SW480 (cell line): ENCODE measurements at places on chromosomes 7 and 10.

- no peak for DNase-seq
These were observed 150.3 kb upstream of the NPY start for GRCh38 chr7:24133691-24134090.

- DNase-seq, result no peak
These were observed 84.5 kb upstream of the WNT16 start for GRCh38 chr7:121244120-121244870.

- no peak for DNase-seq
These were observed 76.2 kb upstream of the UNC5B start for GRCh38 chr10:71136036-71136721.

- no peak for DNase-seq
These were observed 128.0 kb downstream of the USP6NL start for GRCh38 chr10:11483201-11484148.

- DNase-seq, result peak; percentile 94
These were observed 82.7 kb downstream of the SPAG6 start for GRCh38 chr10:22427890-22428571.

DNA sequence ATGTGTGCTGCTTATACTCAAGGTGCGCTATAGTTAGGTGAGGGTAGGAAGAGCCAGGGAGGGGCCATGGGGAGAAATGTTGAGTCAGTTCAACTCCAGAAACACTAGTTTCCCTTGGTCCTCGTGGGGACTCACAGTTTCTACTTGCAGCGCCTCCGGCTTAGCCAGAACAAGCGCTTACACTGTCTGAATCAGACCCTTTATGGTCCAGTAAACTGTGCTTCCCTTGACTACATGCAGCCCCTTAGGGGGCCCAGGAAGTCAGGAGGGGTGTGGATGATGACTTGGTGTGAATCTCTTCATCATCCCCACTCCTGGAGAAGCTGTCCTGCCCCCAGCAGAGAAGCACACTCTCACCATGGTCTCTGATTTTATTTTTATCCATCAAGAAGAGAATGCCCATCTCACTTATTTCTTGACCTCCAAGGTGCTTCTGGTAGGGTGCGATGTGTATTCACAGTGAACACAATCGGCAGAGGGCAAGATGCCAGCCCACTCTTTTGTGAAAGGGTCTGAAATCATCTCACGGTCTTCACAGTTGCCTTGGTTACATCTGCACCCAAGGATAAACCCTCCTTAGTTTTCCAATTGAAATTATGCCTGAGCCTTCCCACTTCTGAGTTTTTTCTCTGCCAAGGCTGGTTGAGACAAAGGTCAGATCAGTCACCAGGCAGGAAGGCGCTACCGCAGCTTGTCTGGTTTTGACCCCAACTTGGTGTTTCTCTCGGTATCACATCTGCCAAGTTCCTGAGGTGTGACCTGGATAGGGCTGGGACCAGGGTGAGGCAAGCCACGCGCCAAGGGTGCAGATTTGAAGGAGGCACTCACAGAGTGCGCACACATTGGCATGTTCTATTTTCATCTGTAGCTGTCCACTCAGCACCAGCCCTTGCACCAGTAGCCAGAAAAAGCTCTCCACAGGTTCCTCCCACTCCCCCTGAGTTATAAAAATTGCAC lies 62.7 kb upstream of the LRRC4 start:
- DNase-seq, result no peak

DNA sequence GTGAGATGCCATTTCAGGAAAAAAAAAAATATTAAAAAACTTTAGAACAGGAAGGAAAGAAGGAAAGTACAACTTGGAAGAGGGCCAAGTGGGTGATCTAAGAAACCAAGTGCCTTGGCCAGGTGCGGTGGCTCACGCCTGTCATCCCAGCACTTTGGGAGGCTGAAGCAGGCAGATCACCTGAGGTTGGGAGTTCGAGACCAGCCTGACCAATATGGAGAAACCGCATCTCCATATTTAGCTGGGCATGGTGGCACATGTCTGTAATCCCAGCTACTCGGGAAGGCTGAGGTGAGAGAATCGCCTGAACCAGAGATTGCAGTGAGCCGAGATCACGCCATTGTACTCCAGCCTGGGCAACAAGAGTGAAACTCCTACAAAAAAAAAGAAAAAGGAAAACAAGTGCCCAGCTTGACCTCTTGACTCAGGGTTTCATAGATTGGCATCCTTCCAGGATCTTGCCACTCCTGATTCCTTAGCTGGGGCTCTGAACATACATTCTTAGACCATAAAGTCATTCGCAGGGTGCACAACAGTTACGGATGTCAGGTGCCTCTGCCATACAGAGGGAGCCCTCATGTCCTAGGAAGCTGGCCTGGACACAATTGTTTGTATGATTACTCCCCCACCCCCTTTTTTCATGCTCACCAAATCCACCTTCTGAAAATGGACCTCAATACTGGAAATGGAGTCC lies 2.1 kb upstream of the GUSB start:
- peak; percentile 23 for DNase-seq

- DNase-seq, result no peak
These were observed 42.8 kb downstream of the CTTNBP2 start for GRCh38 chr7:117830422-117830954.

- DNase-seq, result no peak
These were observed 150.2 kb upstream of the EEPD1 start for GRCh38 chr7:36002900-36003299.

DNA sequence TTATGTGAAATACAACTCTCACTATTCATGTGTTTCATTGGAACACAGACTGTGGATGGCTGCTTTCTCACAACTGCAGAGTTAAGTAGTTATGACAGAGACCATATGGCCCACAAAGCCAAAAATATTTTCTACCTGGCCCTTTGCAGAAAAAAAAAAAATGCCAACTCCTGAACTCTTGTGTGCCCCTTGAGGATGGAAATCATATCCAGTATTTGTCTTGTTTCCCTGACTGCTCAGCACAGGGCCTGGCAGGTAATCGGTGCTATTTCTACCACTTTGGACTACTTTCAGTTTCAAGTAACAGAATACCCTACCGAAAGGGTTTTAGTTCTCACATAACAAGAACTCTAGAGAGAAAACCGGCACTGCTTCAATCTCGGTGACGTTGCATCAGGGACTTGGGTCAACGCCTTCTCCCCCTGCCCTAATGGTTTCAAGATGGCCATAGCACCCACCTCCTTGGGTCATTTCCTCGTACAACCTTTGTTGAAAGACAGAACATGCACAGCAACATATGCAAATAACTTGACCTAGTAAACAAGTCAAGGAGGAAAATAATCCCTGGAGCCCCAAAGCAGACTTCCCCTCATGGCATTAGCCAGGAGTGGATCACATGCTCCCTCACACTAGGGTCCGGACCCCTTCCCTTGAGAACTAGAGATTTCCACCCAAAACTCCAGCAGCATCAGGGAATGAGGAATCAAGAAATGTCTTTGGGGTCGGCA lies 11.8 kb upstream of the GPNMB start:
- DNase-seq, result no peak

GRCh38 chr7:7136466-7137381 lies 45.6 kb upstream of the C1GALT1 start:
- DNase-seq, result no peak

DNA sequence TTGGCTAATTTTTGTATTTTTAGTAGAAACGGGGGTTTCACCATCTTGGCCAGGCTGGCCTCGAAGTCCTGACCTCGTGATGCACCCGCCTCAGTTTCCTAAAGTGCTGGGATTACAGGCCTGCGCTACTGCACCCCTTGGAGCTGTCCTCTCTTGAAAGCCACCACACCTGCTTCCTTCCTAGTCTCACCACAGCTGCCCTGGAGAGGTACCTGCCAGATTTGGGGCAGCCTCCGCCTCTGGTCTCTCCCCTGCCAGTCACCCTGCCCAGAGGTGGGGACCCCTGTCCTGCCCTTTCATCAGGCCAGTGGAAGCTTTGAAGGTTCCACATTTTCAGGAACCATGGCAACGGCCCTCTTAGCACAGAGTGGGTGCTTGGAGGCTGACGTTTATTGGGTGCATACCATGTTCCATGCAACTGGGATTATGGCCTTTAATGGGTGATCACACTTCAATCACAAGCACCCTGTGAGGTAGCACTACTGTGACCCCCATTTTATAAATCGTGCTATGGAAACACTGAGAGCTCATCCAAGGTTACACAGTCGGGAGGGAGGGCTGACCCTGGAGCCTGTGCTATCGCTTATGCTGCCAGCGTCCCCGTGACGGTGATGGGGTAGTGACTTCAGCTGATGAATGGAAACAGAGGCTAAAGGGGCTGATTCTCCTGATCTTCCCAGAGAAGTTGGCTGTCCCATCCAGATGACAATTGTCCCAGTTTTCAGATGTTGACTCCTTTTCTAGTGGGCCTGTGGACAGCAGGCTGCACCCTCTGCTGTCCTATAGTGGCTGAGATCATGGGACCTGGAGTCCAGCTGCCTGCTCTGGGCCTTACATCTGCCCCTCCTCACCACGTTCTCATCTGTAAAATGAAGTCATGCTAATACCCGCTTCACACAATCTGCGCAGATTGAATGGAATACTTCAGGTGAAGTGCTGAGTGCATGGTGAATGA lies 11.5 kb upstream of the FGFR2 start:
- DNase-seq, result no peak

DNA sequence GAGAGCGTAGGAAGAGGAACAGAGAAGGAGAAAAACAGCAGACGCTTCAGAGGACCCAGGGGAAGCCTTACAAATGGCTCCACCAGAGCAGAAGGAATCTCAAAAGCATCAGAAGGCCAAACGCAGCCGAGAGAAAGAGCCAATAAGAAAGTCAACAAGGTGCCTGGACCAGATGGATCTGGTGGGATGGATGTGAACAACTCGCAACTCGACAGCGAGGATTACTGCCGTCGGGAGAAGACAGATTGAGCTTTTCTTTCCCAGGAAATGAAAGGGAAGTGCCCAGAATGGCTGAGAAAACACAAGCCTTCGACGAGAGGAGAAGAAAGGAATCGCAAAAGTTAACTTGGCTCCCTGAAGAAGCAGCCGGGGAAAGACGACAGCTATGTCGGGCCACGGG lies 132.8 kb upstream of the MGMT start:
- DNase-seq, result no peak

- DNase-seq, result no peak
These were observed 185.3 kb downstream of the WDR11 start for GRCh38 chr10:121036431-121036830.

DNA sequence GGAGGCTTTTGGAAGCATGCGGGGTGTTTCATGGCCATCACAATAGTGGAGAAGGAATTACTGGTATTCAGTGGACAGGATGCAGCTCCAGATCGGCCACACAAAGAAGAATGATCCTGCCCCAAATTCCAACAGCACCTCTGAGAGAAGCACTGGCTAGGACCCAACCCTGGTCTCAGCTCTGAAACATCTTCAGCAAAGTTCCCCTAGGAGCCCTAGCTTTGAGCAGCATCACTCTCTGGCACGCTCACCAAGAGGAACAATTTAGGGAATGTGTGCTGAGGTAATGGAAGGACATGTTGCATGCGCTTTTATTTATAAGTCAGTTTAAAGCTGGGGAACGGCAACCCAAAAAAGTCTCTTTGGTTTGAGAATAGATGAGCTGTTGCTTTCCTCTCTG lies 5.5 kb upstream of the OPN1SW start:
- DNase-seq, result no peak

DNA sequence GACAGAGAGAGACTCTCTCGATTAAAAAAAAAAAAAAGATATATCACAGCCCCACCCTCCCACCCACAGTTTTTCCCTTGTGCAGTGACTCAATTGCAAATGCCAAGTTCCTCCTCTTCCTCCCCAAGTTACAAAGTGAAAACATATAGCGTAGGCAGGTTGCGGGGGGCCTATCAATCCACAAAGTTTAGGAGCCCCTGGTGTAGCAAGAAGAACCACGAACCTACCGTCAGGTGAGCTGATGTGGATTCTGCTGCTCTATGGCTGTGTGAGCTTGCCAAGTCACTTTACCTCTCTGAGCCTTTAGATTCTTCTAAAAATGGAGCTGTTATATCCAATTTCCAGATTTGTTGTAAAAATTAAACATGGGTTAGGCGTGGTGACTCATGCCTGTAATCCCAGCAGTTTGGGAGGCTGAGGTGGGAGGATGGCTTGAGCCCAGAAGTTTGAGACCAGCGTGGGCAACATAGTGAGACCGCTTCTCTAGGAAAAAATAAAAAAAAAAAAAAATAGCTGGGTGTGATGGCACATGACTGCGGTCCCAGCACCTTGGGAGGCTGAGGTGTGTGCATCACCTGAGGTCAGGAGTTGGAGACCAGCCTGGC lies 8.2 kb upstream of the RHBDD2 start:
- no peak for DNase-seq

DNA sequence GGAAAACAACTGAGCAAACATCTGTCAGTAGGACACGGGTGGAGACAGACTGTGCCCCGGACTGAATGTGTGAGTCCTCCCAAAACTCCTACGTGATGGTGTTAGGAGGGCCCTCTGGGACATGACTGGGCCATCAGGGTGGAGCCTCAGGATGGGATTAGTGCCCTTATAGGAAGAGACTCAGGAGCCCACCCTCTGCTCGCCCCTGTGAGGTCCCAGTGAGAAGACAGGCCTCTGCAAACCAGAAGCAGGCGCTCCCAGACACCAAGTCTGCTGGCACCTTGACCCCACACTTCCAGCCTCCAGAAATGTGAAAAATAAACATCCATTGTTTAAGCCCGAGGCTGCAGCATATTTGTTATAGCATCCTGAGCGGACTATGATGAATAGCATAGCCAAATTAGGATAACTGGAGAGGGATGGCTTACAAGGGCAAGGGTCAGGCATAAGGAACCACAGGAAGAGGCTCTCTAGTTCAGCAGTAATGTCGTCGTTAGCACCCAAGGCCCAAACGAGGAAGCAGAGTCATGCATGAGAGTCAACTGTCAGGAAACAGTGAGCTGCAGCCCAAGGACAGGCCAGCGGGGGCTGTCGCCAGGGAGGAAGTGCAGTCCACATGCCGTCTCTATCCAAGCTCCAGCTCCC lies 50.6 kb downstream of the PTPRN2 start:
- DNase-seq, result no peak

- no peak for DNase-seq
These were observed 36.8 kb upstream of the CDC14C start for GRCh38 chr7:48887500-48887899.

DNA sequence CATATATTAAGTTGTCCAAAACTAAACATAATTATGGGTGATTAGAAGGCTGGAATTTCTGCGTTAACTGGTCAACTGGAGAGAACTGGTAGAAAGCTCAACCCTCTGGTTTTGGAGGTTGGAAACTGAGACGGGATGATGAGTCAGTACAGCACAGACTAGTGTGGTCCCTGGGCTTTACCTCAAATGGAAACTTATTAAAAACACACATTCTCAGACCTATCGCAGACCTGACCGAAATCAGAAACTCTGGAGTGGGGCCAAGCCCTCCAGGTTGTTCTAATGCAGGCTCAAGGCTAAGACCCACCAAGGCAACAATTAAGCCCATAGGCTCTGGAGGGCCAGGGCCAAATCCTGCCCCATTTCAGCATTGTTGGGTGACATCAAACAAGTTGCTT lies 136.9 kb downstream of the KCNMA1 start:
- DNase-seq, result no peak

DNA sequence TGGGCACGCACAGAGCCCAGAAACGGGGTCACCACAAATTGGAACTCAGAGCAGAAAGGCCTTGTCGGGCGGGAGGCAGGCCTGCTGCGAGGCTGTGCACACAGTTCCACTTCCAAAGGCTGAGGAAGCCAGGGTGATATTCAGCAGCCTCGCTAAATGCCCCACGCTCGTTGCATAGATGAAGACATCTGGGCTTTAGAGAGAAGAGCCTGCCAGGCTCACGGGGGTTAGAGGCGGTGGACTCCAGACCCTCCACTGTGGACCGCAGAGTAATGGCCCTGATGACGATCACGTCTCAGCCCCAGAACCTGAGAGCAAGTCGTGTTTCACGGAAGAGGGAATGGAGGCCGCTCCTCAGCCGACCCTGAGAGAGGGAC lies 104.2 kb downstream of the DNAJB6 start:
- no peak for DNase-seq

GRCh38 chr10:63884426-63884825 lies 363.2 kb downstream of the REEP3 start:
- no peak for DNase-seq

- DNase-seq, result no peak
These were observed 155.4 kb upstream of the ITGB1 start for GRCh38 chr10:33113466-33113865.
